Naive B cell (primary cell): ENCODE measurements at places on chromosomes 1 and 21.

GRCh38 chr1:210397252-210397651, 68.5 kb downstream of the HHAT start:
- peaks cover 8% of the 10 kb centered on the region for H3K36me3 ChIP-seq
- H3K4me1 ChIP-seq, result no peaks in the 10 kb centered on the region
- no peak overlapping the region for H3K27ac ChIP-seq
- DNase-seq, result no peak

DNA sequence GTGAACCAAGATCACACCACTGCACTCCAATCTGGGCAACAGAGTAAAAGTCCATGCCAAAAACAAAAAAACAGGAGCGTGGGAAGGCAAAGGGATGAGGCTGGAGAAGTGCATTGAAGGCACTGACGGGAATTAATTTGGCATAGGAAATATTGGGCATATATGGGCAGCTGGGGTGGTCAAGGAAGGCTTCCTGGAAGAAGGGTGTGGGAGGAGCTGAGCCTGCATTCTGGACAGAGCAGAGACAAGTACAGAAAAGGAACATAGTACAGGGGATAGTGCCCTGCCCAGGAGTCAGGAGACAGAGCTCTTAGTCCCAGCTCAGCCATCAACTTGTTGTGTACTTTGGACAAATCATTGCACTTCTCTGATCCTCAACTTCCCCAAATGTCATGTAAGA, 11.7 kb downstream of the SDC3 start:
- no peak overlapping the region for H3K4me3 ChIP-seq
- H3K27me3 ChIP-seq, result peaks cover 56% of the 10 kb centered on the region
- H3K36me3 ChIP-seq, result no peaks in the 10 kb centered on the region
- no peak overlapping the region for H3K27ac ChIP-seq
- no peak for DNase-seq

DNA sequence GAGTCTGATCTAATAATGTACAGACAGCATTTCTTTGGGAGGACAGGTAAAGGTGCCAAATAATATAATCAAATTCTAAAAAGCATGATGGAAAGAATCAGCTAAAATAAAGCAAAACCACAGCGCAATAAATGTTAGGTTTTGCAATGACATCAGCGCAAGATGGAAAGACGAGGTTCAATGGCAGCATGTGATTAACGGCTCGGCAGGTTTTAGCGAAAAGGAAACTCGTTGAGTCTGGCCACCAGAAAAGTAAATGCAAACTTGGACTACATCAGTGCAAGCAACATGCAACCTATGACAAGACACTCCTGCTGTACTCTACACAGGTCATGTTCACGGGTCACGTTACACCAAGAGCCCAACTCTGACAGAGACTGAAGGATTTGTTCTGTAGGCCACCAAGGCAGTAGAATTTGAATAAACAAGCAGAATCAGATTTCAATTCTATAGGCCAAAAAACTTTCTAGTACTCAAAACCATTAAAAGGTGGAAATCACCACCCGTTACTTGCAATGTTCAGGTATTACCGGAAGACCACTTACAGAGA, 4.5 kb downstream of the SIPA1L2 start:
- no peak overlapping the region for H3K4me3 ChIP-seq
- H3K27ac ChIP-seq, result no peak overlapping the region
- H3K36me3 ChIP-seq, result no peaks in the 10 kb centered on the region
- H3K27me3 ChIP-seq, result peaks cover 35% of the 10 kb centered on the region

DNA sequence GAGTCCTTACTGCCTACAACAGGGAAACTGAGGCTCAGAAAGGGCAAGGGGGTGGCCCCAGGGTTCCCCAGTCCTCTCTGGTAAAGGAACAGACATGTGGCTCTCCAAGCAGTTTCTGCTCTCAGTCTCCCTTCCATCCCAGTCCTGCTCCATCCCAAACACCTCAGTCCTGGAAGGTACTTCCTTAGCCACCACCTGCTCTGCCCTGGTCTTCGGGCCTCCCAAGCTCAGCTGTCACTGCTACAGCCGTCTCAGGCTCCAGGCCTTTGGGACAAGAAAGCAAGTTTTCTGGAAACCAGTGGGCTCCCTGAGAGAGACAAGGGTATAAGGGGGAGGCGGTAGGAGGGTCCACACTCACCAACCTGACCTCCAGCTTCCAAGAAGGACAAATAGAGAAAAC, 23.1 kb upstream of the ADGRB2 start:
- peak overlapping the region; percentile 88 for H3K4me3 ChIP-seq
- peak overlapping the region; percentile 98 for H3K27ac ChIP-seq
- peaks cover 5% of the 10 kb centered on the region for H3K27me3 ChIP-seq
- no peaks in the 10 kb centered on the region for H3K36me3 ChIP-seq
- H3K4me1 ChIP-seq, result peaks cover 49% of the 10 kb centered on the region
- no peak for DNase-seq

DNA sequence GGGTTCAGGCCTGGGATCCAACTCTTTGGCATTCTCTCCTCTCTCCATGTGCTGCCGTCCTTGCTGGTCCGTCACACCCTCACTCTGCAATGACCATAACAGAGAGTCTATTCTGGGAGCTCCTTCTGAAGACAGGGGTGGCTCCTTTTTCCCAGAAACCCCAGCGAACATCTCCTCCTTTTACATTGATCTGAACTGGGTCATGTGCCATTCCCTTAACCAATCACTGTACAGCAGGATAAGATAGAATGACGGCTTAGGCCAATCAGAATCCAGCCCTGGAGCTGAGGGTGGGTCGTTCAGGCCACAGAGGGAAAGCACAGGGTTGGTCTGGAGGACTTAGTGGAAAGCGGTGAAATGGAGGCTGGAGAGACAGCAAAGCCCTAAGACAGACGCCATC, 740.1 kb downstream of the MATN1 start:
- no peak for DNase-seq
- H3K27me3 ChIP-seq, result peaks cover 11% of the 10 kb centered on the region
- H3K4me1 ChIP-seq, result no peaks in the 10 kb centered on the region
- H3K4me3 ChIP-seq, result no peak overlapping the region

DNA sequence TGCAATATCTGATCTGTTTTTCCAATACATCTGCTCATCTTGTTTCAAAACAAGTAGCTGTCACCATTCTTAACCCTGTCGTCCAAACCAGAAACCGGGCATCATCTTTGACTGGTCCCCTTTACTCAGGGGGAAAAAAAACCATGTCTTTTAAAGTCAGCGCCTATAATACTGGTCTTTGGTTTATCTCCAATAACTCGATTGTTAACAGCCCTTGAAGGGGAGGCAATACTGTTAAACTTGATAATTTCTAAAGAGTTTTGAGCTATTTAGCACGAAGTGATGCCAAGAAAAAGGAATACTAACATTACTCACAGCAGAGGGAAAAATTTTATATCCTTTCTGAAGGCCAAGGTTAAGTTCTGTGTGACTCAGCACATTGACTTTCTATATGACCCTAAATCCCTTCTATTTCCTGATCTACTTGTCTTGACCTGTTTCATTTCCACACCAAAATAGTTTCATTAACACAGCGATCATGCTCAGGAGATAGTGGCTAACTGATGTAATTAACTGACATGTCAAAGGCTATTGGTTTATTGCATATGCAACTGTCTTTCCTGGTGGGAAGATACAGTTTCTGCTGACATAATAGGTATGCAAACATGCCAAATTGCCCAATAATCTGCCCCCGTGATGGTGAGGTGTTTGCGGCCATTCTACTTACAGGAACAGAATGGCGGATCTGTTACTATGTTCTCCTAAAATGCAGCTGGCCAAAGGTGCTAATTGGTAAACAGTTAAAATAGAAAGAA, 59.1 kb downstream of the NFIA start:
- peaks cover 8% of the 10 kb centered on the region for H3K27me3 ChIP-seq
- no peaks in the 10 kb centered on the region for H3K4me1 ChIP-seq
- no peak for DNase-seq
- H3K4me3 ChIP-seq, result no peak overlapping the region

DNA sequence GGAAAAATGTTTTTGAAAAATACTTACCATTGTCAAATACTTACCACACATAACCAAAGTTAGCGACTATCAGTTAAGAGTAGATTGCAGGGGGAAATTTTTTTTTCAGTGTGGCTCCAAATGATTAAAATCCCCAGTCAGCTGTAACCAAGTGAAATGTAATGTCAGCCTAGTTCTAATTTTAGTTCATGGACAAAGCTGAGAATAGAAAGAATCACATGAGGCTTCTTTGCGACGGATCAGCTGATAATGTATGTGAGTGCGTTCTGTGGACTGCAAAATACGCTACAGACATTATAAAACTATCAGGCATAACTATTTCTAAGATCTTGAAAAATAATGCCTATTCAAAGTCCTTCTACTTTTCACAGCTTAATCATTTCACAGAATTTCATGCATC, at the start of gene LRRC39:
TSS of gene LRRC39 (minus strand) at position 166 of the 400 bp plus-strand sequence. CDS start 9,740 bp downstream, outside the sequence.
- H3K36me3 ChIP-seq, result no peaks in the 10 kb centered on the region
- no peak for DNase-seq
- peak within 1 kb of the TSS; percentile 29 for H3K27ac ChIP-seq
- H3K27me3 ChIP-seq, result no peaks in the 10 kb centered on the region
- H3K4me1 ChIP-seq, result no peaks in the 10 kb centered on the region

GRCh38 chr1:19975423-19976193, 3.8 kb downstream of the PLA2G2A start:
- no peak overlapping the region for H3K4me3 ChIP-seq
- H3K27ac ChIP-seq, result no peak overlapping the region
- H3K4me1 ChIP-seq, result peaks cover 6% of the 10 kb centered on the region
- peaks cover 17% of the 10 kb centered on the region for H3K27me3 ChIP-seq

- H3K27ac ChIP-seq, result no peak overlapping the region
- no peaks in the 10 kb centered on the region for H3K36me3 ChIP-seq
- no peak overlapping the region for H3K4me3 ChIP-seq
- H3K27me3 ChIP-seq, result no peaks in the 10 kb centered on the region
These were observed 715.0 kb upstream of the ADAMTS5 start for GRCh38 chr21:27681841-27682240.

DNA sequence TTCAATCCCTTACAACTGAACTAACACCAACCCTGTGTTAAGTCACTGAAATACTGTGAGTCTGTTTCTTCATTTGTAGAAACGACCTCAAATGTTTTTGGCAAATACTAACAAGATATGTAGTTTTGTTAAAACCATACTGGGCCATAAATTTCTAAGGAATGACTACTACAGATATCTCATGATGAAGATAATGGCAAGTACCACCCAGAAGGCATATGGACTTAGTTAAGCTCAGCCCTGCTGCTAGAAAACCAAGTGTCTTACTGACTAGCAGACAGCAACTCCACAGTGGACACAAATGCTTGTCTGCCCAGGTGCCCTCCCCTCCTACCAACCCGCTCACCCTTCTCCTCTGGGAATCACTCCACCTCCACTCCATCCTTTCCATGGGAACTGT, 44.5 kb upstream of the BMP8B start:
- no peak for DNase-seq
- H3K36me3 ChIP-seq, result no peaks in the 10 kb centered on the region
- H3K27me3 ChIP-seq, result peaks cover 27% of the 10 kb centered on the region

DNA sequence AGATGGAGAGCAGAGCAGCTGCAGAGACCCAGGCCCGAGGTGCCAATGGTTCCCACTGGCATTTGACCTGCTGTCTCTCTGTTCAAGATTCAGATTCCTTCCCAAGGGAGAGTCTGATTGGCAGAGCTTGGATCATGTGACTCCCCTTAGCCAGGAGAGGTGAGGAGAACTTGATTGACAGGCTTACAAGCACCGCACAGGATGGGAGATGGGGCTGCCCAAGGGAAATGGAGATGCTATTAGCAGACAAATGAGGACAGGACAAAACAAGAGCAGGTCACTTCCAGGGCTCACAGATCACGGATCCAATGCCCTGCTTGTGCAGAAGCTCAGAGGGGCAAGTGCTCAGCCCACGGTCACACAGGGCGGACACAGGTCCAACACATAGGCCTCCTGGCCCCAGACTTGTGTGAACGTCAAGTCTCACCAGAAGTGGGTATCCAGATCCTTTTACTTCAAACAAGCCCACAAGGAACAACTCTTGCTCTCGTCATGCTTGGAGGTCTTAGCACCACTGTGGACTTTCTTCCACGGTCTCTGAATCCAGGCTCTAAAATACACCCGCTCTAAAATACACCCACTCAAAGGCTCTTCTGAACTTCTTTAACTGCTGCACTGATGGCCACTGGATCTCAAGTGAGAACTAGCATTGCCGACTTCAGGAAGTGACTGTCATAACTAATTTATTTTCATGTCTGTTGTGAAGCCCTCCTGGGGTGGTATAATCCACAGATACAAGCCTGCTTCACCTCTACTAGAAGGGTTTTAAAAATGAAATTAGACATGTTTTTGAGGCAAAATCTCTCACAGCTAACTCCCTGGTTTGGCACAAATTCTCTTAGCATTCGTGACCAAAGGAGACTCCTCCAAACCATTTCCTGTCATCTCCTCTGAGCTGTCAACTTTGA, 274.9 kb downstream of the RRAGC start:
- no peaks in the 10 kb centered on the region for H3K36me3 ChIP-seq
- no peak overlapping the region for H3K4me3 ChIP-seq
- H3K27me3 ChIP-seq, result peaks cover 37% of the 10 kb centered on the region
- H3K4me1 ChIP-seq, result peaks cover 18% of the 10 kb centered on the region
- H3K27ac ChIP-seq, result no peak overlapping the region

- peaks cover 85% of the 10 kb centered on the region for H3K4me1 ChIP-seq
- H3K27me3 ChIP-seq, result no peaks in the 10 kb centered on the region
- H3K27ac ChIP-seq, result peak overlapping the region; percentile 97
- no peaks in the 10 kb centered on the region for H3K36me3 ChIP-seq
- H3K4me3 ChIP-seq, result peak overlapping the region; percentile 70
These were observed 15.4 kb downstream of the BTG2 start for GRCh38 chr1:203320591-203321272.

- no peaks in the 10 kb centered on the region for H3K27me3 ChIP-seq
- no peak overlapping the region for H3K4me3 ChIP-seq
- no peaks in the 10 kb centered on the region for H3K36me3 ChIP-seq
- no peak overlapping the region for H3K27ac ChIP-seq
These were observed 39.3 kb upstream of the LRRC7 start for GRCh38 chr1:69528376-69528775.

DNA sequence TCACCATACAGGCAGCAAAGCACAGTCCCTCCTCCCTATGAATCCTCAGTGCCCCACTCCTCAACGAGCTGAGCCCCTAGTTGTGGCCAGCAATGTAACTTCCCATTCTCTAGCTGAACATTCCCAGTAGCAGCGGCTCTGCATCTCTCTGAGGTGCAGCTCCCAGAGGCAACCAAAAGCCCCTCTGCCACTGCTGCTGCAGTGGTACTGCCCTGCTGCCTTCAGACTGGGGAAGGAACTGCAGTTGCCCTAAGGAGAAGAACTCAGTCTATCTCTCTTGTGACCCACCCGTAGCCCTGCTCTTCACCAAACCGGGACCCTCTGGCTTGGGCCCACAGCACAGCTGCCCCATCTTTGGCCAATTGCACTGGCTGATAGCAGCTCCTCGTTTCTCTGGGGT, 31.6 kb downstream of the PYHIN1 start:
- H3K36me3 ChIP-seq, result no peaks in the 10 kb centered on the region
- H3K4me3 ChIP-seq, result no peak overlapping the region
- DNase-seq, result no peak
- H3K4me1 ChIP-seq, result no peaks in the 10 kb centered on the region
- H3K27me3 ChIP-seq, result peaks cover 50% of the 10 kb centered on the region

- DNase-seq, result no peak
- peaks cover 25% of the 10 kb centered on the region for H3K36me3 ChIP-seq
- H3K4me3 ChIP-seq, result no peak overlapping the region
- H3K27me3 ChIP-seq, result no peaks in the 10 kb centered on the region
- no peak overlapping the region for H3K27ac ChIP-seq
These were observed 22.2 kb downstream of the MKNK1 start for GRCh38 chr1:46581681-46582455.
